A549 treated with CpdA at 1 μM for 4 hours (cell line): ENCODE measurements at places on chromosomes 3 and 15. TPM values are rescaled to one million over a fixed set of nuclear protein-coding genes. Genes with fewer than 3 reads are reported as not detected.

The SH2D7 gene
- total RNA-seq, result not detected in 5 replicates

The ARRDC4 gene
- total RNA-seq, result 0.17 to 0.31 TPM (median 0.27 TPM) in 5 replicates

The POLQ gene
- total RNA-seq, result 6.4 to 7.5 TPM (median 6.6 TPM) in 5 replicates

The CAMKV gene
- 0.29 to 0.51 TPM (median 0.37 TPM) in 5 replicates for total RNA-seq

The KIF7 gene
- total RNA-seq, result 3.3 to 5.6 TPM (median 3.9 TPM) in 5 replicates

The CFAP20DC gene
- total RNA-seq, result 2.2 to 2.7 TPM (median 2.3 TPM) in 5 replicates

The ATP13A5 gene
- total RNA-seq, result not detected in 5 replicates

The SATB1 gene
- 0.08 to 0.13 TPM (median 0.09 TPM) in 3 of 5 replicates, not detected in the others for total RNA-seq

The GPR27 gene
- 3.0 to 3.3 TPM (median 3.2 TPM) in 5 replicates for total RNA-seq

The ST8SIA2 gene
- total RNA-seq, result 0.44 to 1.0 TPM (median 0.75 TPM) in 5 replicates

The GPR62 gene
- total RNA-seq, result 0.07 TPM in 1 of 5 replicates, not detected in the others

The OR5K2 gene
- not detected in 5 replicates for total RNA-seq

The PLAAT1 gene
- 0.14 to 0.28 TPM in 2 of 5 replicates, not detected in the others for total RNA-seq

The ACAA1 gene
- 41.4 to 49.7 TPM (median 48.9 TPM) in 5 replicates for total RNA-seq

The GOLGA6A gene
- total RNA-seq, result 0.07 to 0.14 TPM (median 0.11 TPM) in 4 of 5 replicates, not detected in the other

The ADAMTS17 gene
- total RNA-seq, result 0.06 to 0.23 TPM (median 0.17 TPM) in 4 of 5 replicates, not detected in the other

The LRCH3 gene
- total RNA-seq, result 13.2 to 24.1 TPM (median 15.4 TPM) in 5 replicates

The ADAMTSL3 gene
- 0.43 to 0.78 TPM (median 0.51 TPM) in 5 replicates for total RNA-seq

The NEIL1 gene
- total RNA-seq, result 1.9 to 3.5 TPM (median 2.2 TPM) in 5 replicates

The CCDC9B gene
- 14.7 to 20.5 TPM (median 17.0 TPM) in 5 replicates for total RNA-seq

The NOX5 gene
- total RNA-seq, result 0.27 to 0.38 TPM (median 0.31 TPM) in 5 replicates

The GUCA1C gene
- not detected in 5 replicates for total RNA-seq
